Mesothelial cell of epicardium (in vitro differentiated cells): ENCODE measurements at places on chromosomes 3 and 15.

DNA sequence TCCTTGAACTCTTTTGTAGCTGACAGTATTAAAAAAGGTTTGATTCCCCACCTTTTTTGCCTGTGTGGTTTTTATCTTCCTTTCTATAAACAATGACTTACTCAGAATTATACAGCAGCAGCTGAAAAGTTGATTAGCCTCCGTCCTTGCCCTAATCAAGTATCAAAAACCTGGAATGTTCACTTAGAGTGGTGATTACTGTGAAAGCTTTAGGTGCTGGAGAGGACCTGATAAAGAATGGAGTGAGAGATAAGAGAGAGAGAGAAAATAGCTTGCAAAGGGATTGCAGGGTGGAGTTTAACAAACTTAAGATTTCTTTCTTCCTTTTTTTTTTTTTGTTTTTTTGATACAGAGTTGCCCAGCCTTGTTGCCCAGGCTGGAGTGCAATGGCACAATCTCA is 6.7 kb downstream of the CGNL1 start:
- DNase-seq: no peak

- no peak for DNase-seq
Observed at GRCh38 chr3:185729337-185730055, 95.3 kb downstream of the IGF2BP2 start.

DNA sequence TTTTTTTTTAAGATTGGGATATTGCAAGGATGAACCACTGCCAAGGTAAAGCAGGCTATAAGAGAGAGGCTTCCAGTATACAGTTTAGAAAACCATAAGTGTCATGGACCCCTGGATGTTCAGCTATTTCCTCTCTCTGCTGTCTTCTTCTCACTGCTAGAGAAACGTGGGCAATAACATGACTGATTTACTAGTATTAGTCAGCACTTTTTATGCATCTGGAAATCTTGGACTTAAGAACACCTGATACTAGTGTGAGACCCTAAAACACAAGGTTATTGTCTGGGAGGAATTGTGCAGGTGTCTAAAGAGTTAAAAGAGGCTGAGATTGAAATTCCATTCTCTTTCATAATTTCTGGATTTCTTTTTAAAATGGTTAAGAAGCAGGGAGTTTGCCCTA is 460.6 kb upstream of the MCTP2 start:
- DNase-seq: no peak

DNA sequence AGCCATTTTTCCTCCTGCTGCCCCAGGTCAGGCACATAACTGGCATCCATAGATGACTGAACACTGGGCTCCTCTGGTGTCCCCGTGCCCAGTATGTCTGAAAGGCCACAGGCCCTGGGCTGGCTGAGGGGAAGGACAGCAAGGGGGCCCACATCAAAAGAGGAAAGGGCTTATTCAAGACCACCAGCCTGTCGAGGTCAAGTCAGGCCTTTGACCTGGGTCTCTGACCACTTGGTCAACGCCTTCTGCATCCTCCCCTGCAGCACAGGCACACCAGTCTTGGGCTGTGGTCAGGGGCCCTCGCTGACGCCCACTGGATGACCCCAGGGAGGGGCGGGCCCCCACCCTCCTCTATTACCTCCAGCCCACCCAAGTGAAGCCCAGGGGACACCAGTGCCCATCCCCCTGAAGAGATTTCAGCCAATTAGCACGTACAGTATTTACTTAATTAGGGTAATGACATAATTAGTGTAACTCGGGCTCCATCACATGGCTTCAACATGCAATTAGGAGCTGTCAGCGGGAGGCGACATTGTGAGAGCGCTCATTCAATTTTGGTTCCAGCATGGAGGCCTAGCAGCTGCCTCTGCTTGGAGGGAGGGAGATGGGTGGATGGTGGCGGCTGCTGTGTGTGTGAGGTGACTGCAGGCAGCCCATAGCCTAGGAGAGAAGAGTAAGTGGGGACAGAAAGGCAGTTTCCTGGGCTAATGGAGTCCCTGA is 13.5 kb upstream of the DNAH1 start:
- DNase-seq: no peak

- DNase-seq: no peak
Observed at GRCh38 chr15:25684521-25685431, 178.4 kb downstream of the ATP10A start.

- DNase-seq: no peak
Observed at GRCh38 chr3:107206141-107206540, 171.1 kb upstream of the CCDC54 start.

- DNase-seq: no peak
Observed at GRCh38 chr3:179958759-179959158, 78.0 kb downstream of the PEX5L start.

DNA sequence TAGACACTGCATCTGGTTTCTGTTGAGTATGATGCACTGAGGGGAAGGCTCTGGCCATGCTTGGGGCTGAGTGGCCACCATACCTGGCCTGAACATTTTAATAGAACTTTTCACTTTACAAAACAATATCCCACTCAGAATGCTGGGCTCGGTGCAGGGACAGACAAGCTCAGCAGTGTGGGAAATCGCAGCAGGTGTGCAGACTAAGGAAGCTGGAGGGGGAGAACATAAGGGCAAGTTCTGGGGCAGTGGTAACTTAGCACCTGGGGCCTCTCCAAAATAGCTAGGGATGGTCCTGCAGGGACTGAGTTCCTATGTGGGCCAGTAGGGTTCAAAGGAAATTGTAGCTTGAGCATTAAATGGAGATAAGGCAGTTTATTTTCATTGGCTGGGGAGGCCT is 90.9 kb upstream of the RNU6-1 start:
- no peak for DNase-seq

DNA sequence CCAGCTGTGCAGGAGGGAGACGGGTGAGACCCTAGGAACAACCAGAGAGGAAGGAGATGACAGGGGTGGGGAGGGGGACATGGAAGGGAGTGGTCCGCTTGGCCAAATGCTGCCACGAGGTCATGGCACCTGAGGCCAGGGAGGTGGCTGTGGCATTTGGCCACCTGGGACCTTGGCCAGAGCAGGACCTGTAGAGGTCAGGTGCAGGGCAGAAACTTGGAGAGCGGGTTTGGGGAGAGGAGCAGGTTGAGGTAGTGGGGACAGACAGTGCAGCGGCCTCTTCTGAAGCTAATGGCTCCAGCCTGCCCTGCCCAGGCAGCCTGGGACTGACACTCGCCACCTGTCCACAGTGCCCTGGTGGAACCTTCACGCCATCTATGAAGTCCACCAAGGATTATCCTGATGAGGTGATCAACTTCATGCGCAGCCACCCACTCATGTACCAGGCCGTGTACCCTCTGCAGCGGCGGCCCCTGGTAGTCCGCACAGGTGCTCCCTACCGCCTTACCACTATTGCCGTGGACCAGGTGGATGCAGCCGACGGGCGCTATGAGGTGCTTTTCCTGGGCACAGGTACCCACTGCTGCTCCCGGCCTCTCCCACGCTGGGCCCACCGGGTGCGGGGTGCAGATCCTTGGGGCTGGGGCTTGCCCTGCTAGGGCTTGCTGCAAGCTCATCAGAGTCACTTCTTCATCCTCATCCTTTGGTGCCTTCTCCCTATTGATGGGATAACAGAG is 7.0 kb upstream of the GNAT1 start:
- DNase-seq: no peak

- DNase-seq: peak; percentile 72
Observed at GRCh38 chr3:14791343-14791945, 27.3 kb upstream of the FGD5 start.

- DNase-seq: no peak
Observed at GRCh38 chr3:52444860-52445793, at the start of gene SEMA3G. Gene SEMA3G, minus strand, starts transcription at chr3:52445103. Its CDS starts 76 bp downstream, at chr3:52445027.

- DNase-seq: no peak
Observed at GRCh38 chr3:61452535-61453090, 108.8 kb upstream of the PTPRG start.

- peak; percentile 73 for DNase-seq
Observed at GRCh38 chr15:34038871-34039789, at the start of gene AVEN. Gene AVEN, minus strand, starts transcription at chr15:34039204. Its CDS starts 158 bp downstream, at chr15:34039046.

DNA sequence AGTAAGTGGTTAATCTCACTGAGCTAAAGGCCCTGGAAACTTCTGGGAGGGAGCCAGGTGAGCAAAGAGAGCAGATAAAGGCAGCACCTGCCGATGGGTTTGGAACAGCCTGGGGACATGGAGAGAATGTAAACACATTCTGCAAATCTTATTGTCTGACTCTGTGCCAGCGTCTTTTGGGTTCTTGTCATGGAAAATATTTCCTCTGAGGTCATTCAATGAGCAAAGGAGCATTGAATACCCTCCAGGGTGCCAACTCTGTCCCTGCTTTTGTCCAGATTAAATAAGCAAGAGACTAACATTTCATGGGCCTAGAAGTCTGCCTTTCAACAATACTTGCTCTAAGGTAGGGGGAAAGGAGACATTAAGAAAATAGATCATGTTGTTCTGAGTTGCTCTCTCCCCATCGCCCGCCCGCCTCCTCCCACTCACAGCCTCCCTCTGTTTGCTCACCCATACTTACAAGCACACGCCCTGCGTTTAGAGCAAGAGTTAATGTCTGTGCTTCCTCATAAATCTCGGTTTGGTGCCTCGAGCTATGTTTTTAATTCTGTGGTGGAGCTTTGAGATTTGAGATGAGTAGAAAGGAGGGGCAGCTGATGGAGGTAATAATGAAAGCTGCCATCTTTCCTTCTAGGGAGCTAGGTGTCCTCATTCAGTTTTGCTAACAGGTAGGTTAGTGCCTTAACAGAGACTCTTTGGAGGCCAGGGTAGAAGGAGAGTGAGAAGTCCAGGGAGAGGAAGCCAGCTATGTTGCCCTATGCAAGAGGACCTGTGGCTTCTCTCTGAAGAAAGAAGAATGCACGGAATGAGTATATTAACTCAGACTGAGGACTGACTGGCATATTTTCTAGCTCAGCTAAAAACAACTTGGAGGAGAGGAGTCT is 132.9 kb downstream of the TPRG1 start:
- DNase-seq: peak; percentile 65

- no peak for DNase-seq
Observed at GRCh38 chr3:57026944-57027343, 33.5 kb upstream of the SPATA12 start.

DNA sequence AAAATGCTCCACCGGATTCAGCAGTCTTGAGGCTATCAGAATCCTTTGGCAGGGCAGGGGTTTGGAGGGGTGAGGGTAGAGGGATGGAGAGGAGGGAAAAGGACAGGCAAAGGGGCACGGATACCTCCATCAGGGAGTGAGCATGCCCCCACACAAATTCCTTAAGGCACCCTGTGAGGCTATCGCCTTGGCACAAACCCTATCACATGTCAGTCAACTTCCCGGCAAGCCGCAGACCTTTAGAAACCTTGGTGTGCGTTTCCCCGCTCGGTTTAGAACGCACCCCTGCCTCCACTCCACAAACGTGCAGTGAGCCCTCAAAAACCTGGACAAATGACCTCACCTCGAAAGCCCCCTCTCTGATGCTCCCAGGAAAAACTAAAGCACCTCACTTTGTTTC is 422 bp upstream of the SETMAR start:
- no peak for DNase-seq

DNA sequence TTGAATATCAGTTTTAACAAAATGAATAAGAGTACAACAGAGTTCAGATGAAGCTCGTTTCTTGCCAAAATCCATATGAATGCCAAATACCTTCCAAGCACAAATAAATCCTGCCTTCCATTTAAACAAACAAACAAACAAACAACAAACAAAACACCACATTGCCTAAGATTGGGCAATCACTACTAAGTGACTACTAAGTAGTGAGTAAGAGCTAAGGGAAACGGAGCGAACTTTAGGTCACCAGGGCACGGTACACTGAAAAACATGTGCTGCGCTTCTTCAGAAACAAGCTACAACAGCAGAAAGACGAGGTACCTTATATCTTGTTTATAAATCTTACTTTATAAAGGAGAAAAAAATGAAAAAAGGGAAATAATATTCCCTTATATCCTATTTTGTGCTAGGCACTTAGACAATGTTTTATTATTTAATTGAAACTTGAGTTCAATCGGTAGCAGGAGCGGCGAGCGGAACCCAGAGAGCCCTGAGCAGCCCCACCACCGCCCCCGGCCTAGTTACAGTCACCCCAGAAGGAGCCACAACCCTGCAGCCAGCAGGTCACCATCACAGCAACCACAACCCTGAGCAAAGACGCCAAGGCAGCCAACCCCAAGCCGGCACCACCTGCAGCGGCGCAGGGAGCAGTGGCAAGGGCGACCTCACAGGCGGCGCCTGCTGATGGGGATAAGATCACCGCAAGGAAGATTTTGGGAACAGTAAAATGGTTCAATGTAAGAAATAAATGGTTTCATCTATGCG is 216.9 kb downstream of the ZBTB20 start:
- DNase-seq: no peak

GRCh38 chr15:84016371-84016770 is 219.2 kb upstream of the GOLGA6L4 start:
- DNase-seq: no peak

GRCh38 chr3:14514323-14514720 is 25.8 kb downstream of the GRIP2 start:
- DNase-seq: no peak

GRCh38 chr3:117691526-117691925 is 981.9 kb downstream of the TUSC7 start:
- no peak for DNase-seq

GRCh38 chr15:67098768-67099282 is 33.4 kb downstream of the SMAD3 start:
- DNase-seq: no peak

GRCh38 chr3:15825016-15825415 is 27.2 kb upstream of the ANKRD28 start:
- DNase-seq: no peak

DNA sequence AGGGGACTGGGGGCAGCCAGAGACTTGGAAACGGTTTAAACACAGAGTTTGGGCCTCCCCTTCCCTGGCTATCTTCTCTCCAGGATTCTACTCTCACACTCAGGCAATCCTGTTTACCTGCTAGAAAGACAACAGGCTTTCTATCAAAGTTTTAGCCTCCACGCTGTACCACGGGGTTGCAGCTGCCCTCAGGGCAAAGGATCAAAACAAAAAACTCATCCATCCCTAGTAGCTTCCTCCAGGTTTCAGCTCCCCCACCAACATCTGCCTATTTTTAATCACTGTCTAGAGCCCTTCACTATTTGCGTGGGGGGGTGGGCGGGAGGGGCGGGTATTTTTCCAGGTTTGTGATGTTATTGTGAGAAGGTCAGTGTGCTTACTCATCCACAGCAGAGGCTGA is 286.8 kb upstream of the TRIM42 start:
- no peak for DNase-seq

DNA sequence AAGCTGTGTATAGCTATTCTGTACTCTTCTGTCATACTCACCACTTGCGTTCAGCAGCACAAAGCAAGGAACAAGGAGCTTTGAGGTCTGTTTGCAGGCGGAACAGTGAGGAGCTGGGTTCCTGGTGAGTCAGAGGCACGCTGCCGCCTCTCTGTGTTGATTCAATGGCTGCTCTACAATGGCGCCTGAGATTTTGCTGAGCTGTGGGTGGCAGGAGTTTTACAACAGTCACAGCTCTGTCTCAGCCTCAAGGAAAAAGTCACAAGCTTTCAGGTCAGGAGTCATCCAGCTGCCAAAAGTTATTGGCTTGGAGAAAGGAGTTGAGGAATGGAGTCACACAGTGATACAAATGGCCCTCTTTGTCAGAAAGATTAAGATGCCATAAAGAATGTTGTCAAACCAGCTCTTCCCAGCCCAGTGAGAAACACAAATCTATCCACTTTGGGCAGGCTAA is 98.1 kb downstream of the SSR3 start:
- no peak for DNase-seq
